NCI-H1092 (cell line): ENCODE measurements at places on chromosomes 12 and 14.
A peak's percentile ranks its signal among the peaks of the same experiment; 100 is the strongest.

DNA sequence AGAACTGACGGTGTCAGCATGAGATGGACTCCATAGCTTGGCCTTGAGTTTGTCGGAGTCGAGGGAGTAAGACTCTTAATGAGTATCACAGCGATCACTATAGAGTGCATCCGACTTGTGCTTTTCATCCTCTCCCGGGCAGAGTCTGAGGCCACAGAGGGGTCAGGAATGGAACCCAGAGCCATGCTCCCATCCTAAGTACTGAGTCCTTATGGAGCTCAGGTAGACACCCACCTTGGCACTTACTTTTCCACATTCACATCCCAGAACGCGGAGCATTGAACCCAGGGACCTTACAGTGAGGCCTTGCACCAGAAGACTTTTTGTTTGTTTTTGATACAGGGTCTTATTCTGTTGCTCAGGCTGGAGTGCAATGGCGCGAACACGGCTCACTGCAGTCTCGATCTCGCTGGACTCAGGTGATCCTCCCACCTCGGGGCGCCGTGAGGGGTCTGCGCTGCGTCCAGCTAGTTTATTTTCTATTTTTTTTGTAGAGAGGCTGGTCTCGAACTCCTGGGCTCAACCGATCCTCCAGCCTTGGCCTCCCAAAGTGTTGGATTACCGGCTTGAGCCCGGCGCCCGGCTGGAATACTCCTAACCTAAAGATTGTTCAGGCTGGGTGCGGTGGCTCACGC, 719 bp upstream of the SRSF9 start:
- no peak for DNase-seq

GRCh38 chr12:15801770-15802744, 12.9 kb upstream of the EPS8 start:
- no peak for DNase-seq

DNA sequence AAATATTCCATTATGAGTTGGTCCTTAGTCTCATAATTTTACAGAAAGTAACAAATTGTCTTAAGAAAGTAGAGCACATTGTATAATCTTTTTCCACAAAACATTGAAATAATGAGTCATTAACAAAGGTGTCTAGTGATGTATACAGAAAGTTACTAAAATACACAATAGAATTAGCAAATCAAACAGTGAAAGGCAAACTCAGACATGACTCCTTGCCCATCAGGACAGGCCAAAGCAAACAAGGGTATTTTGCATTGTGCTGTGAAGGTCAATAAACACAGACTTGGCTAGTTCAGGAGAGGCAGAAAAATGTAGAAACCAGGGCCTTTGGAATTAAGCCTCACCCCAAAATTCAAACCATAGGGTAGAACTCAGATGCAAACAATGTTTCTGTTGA, 37.3 kb downstream of the SIX4 start:
- no peak for DNase-seq

DNA sequence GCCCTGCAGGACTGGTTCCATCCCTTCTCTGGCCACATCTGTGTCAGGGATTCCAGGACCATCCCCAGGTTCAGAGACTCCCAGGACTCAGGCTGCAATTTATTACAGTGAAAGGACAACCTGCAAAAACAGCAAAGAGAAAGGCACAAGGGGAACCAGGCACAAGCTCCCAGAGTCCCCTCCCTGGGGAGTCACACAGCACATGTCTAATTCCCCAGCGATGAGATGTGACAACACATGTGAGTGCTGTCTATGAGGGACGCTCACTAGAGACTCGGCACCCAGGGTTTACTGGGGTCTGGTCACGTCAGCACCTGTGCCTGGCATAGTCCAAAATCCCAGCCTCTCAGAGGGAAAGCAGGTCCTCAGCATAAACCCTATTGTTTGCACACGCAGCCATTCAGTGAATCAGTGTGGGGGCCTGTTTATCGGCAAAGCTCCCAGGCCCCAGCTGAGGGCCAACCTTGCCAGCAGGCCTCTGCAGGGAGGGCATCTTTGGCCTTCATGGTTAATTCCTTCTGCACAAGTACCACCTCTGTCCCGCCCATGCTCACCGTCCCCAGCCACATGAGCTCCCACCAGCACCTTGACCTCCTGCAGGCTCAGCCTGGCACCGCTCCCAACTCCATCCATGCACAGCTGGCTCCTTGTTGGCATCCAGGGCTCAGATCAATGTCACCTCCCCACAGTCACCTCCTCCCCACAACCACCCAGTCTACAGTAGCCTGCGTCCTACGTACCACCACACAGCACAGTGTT, 198.9 kb upstream of the SFSWAP start:
- DNase-seq = peak; percentile 23

DNA sequence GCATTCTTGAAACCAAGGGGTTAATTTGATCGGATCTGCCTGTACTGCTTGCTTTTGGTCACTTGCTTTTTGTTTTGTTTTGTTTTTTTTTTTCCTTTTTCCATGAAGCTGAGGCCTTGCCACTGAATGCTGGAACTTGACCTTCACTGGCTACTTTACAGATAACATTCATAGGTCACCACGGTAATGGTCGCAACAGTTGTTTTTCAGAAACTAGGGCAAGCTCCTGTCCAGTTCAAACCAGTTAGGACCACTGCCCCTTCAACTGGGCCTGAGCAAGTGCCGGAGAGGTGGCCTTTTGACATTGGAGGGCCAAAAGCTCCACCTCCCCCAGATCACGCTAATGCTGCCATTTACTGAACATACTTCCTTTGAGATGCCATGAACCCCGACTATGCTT, 147.6 kb downstream of the FOXN3 start:
- no peak for DNase-seq

DNA sequence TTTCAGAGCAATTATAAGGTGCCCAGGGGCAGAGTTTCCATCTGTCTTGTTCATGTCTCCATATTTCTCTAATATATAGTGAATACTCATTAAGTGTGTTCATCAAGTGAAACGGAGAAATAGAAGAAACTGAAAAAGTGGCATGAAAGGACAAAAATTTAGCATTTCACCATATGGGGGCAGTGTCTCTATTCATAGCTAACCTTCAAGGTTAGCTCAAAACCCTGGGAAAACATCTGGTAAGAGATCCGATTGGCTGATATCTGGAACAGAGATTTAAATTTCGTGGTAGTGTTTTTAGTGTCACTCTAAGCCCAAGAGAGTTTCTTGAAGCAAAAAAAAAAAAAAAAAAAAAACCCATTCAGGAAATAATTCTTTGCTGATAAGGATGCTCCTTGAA, 367.5 kb downstream of the DAD1 start:
- no peak for DNase-seq
